ENCODE measurements at places on chromosomes 16 and 17.

- no peak for DNase-seq
Measured at GRCh38 chr16:66948837-66949225, 12.2 kb upstream of the CES3 start.

GRCh38 chr17:20053361-20053964, 44.3 kb downstream of the SPECC1 start:
- no peak for DNase-seq

DNA sequence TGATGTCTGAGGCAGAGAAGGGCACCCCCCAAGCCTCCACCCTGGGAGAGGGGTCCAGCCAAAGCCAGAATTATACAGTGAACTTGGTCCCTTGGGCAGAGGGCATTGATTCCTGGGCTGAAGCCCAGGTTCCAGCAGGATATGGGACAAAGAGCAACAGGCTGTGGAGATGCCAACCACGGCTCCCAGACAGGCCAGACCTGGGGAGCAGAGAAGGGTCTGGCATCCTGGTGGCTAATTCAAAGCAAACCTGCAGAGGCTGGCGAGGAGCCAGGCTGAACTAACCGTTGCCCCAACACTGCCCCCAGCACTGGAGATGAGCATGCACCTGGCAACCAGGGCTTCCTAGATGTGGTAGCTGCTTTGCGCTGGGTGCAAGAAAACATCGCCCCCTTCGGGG, 3.0 kb downstream of the CES3 start:
- DNase-seq, result no peak

DNA sequence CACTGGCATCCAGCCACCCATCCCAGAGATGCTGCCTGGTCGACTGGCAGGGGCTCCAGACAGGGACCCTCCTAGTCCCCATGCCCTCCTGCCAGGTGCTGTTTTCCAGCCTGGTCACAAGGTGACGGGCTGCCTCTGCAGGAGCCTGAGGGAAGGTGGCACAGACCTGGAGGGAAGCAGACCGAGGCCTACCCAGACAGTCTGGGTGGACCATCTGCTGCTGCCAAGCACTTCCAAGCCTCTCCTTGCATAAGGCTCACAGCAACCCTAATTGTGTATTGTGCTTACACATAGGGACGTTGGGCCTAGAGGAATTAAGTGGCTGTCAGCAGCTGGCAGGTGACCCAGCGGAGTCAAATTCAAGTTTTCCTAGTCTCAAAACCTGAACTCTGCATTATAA, 90.1 kb upstream of the KCNJ18 start:
- DNase-seq, result no peak

DNA sequence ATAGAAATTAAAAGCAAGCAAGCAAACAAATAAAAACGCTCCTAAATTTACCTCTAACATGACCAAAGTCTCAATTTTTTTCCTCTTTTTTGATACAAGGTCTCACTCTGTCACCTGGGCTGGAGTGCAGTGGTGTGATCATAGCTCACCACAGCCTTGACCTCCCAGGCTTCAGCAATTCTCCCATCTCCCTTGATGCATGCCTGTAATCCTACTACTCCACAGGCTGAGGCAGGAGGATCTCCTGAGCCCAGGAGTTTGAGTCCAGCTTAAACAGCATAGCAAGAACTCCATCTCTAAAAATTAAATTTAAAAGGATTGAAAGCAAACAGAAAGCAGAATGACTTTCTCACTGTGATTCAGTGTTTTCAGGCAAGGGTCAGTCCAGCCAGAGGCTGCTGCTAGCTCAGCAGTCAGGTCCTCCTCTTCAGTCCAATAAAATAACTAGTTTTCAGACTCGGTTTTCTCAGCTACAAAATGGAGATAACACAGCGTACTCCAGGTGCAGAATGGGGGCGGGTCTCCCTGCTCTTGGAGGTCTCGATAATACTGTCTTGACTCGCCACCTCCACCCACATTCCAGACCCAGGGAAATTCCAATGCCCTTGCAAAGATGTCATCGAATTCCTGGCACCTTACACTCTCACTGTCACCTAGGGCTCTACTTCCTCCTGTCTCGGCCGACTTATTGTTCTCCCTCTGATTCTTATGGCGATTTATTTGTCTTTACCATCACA, 20.7 kb upstream of the MRTFB start:
- DNase-seq, result no peak

DNA sequence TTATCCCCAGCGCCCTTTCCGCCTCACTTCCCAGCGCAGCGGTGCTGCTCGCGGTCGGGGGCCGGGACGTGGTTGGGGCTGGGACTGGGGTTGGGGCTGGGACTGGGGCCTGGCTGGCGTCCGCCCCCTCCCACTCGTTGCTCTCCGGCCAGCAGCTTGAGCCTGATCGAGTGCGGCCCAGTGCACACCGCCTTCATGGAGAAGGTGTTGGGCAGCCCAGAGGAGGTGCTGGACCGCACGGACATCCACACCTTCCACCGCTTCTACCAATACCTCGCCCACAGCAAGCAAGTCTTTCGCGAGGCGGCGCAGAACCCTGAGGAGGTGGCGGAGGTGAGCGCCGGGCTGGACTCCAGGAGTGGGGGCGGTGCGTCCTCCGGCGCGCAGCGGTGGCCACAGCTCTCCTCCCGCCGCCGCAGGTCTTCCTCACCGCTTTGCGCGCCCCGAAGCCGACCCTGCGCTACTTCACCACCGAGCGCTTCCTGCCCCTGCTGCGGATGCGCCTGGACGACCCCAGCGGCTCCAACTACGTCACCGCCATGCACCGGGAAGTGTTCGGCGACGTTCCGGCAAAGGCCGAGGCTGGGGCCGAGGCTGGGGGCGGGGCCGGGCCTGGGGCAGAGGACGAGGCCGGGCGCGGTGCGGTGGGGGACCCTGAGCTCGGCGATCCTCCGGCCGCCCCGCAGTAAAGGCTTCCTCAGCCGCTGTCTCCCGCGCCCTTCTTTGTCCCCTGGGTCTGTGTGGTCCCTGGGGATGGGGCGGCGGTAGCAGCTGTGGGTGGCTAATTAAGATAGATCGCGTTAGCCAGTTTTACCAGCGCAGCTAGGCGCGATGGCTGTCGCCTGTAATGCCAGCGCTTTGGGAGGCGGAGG, 1.8 kb downstream of the HSD17B1 start:
- peak; percentile 26 for DNase-seq

DNA sequence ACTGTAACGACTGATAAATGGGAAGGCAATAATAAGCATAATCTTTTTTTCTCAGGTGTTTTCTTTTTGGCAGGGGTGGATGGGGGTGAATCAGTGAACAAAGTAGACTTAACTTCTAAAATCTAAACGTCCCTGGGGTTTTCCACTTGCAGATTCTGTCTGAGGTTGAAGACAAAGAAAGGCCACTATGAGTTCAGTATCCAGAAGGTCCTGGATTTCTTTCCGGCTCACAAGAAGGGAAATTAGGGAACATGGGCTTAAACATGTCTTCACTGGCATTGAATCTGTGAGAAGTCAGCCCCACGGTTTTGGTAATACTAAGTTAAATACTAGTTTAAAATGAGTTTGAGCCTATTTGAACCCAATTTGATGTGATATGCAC, 67.8 kb downstream of the CMC2 start:
- no peak for DNase-seq

- DNase-seq, result no peak
Measured at GRCh38 chr16:4979736-4980660, 21.9 kb downstream of the SEC14L5 start.

GRCh38 chr16:2296661-2297505, 29.0 kb upstream of the RNPS1 start:
- no peak for DNase-seq

GRCh38 chr16:27445502-27446175, 43.7 kb downstream of the IL21R start:
- no peak for DNase-seq

DNA sequence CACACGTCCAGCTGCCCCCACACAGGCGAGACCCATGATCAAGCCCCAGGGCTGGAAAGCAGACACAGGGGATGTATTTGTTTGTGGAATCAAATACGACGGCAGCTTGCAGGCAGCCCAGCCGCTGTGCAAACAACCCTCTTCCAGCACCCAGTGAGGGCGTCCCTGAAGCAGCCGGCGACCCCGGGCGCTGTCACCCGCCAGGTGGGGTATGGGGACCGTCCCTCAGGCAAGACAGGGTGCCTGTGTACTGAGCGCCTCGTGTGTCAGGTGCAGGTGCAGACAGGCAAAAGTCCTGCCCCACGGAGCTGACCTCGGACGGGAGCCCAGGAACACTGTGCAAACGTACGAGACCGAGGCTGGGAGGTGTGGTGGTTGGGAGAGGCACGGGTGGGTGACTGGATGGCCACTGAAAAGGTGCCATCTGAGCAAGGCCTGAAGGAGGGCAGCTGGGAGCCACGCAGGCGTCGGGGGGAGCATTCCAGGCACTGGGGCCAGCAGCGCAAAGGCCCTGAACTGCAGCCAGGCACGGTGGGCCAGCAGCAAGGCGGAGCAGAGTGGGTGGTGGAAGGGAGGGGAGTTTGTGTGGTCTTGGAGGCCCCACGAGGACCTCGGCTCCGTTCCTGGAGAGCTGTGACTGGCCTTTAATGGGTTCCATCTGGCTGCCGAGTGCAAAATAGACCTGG, 48.5 kb downstream of the CBFA2T3 start:
- no peak for DNase-seq
